Neural crest cell (in vitro differentiated cells): ENCODE measurements at places on chromosomes 5 and 9. TPM values are rescaled to one million over a fixed set of nuclear protein-coding genes. Genes with fewer than 3 reads are reported as not detected.

DBH gene
- total RNA-seq = 0.59 and 0.75 TPM in 2 replicates

GRCh38 chr5:81639556-81639955 lies 111.3 kb downstream of the SSBP2 start:
- peaks cover 2% of the 10 kb centered on the region for H3K36me3 ChIP-seq
- no peak overlapping the region for H3K27ac ChIP-seq
- no peak overlapping the region for H3K4me3 ChIP-seq
- DNase-seq = no peak
- no peaks in the 10 kb centered on the region for H3K27me3 ChIP-seq
- peaks cover 6% of the 10 kb centered on the region for H3K4me1 ChIP-seq

- no peak overlapping the region for H3K27ac ChIP-seq
- no peak for DNase-seq
- H3K4me1 ChIP-seq = peaks cover 64% of the 10 kb centered on the region
- H3K36me3 ChIP-seq = peaks cover 31% of the 10 kb centered on the region
- peaks cover 11% of the 10 kb centered on the region for H3K27me3 ChIP-seq
These were observed 2.8 kb downstream of the CKS2 start for GRCh38 chr9:89313842-89314241.

DNA sequence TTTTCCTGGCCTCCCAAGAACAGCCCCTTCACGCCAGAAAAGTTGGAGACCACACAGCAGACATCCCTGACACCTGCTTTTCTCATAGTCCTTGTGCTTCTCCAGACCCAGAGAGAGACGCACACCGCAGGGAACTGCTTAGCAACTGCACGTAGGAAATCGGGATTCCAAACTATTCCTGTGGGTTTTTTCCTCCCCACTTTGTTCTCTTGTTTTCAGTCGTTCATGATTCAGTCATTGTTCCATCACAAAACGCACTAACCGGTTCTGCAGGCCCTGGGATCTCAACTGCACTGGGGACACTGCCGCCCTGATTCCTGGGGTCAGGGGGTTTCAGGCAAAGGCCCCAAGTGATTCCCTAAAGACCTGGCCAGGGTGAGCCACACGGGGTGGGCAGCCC lies 588.0 kb upstream of the KLF4 start:
- H3K4me1 ChIP-seq = no peaks in the 10 kb centered on the region
- no peak overlapping the region for H3K4me3 ChIP-seq
- DNase-seq = no peak
- no peak overlapping the region for H3K27ac ChIP-seq
- no peaks in the 10 kb centered on the region for H3K36me3 ChIP-seq

GRCh38 chr9:117300371-117301110 lies 114.3 kb downstream of the ASTN2 start:
- no peak overlapping the region for H3K27ac ChIP-seq
- H3K36me3 ChIP-seq = no peaks in the 10 kb centered on the region
- H3K4me1 ChIP-seq = no peaks in the 10 kb centered on the region
- no peak overlapping the region for H3K4me3 ChIP-seq
- DNase-seq = no peak
- H3K27me3 ChIP-seq = peaks cover 18% of the 10 kb centered on the region
